ENCODE measurements at places on chromosomes 7 and 10.

GRCh38 chr7:24835643-24836042, 78.4 kb upstream of the GSDME start:
- no peak for DNase-seq

- DNase-seq: peak; percentile 69
Measured at GRCh38 chr10:22988581-22989360, 60.9 kb downstream of the ARMC3 start.

GRCh38 chr7:100599911-100600729, 2.0 kb upstream of the PCOLCE start:
- DNase-seq: no peak

DNA sequence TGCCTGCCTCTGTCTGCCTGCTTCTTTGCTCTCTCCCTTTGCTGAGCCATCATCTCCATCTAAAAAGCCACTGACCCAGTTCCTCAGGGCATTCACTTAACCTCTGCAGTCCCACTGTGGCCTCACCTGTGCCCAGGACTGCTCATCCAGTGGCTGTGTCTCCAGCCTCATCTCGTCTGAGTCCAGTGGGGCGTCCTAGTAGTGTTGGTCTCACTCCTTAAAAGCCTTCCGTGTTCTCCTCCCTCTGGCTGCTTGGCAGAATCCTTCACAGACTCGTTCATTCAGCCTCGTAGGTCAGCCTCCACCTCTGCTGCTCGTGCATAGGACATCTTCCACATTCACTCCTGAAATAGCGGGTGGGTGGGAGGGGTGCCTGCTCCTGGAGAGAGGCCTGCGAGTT, 7.3 kb downstream of the RARRES2 start:
- no peak for DNase-seq

- DNase-seq: peak; percentile 10
Measured at GRCh38 chr10:78155722-78156121, 122.1 kb downstream of the RPS24 start.

- DNase-seq: no peak
Measured at GRCh38 chr10:33697016-33697415, 362.5 kb upstream of the NRP1 start.

DNA sequence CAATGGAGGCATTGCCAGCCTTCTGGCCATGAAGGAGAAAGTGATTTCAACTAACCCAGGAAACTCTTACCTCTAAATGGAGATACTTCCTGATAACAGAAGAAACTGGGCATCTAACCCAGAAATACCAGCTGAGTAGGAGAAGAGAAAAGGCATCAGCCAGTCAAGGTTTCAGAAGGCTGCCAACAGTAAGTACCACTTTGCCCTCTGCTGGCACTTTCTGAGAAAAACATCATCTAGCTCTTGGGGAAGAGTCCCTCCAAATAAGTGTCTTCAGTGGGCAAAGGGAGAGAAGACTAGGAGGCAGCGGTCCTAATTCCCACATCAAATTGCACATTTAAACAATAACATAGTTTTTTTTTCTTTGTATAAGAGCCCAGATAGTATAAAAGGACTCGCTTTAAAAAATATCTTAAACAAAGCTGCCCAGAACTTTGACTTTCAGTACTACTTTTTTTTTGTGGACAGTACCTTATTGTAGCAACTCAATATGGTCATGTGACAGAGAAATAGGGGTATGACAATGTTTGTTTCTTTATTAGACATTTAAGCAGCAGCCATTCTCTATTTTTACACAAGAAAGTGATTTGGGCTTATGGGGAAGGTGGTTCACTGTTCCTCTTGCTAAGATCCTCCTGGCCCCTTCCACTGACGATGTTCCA, 157.3 kb downstream of the CTTNBP2 start:
- peak; percentile 83 for DNase-seq

Measured in RKO (cell line).